ENCODE measurements at places on chromosomes 7 and 10.

DNA sequence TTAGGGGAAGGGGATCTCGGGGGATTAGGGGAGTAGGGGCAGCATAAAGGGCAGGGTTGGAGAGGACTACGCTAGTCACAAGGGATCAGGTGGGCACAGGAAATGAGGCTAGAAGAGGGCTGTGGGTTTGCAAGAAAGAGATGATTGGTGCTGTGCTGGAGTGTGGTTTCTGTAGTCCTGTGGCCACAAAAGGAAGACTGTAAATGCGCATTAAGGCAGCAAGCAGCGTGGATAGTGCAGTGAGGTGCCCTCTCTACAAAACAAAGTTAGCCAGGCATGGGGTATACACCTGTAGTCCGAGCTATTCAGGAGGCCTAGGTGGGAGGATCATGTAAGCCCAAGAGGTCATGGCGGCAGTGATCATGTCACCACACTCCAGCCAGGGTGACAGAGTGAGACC, 212.1 kb downstream of the MLLT10 start:
- no peak for DNase-seq

GRCh38 chr7:104010052-104010909, 20.8 kb upstream of the RELN start:
- no peak for DNase-seq

DNA sequence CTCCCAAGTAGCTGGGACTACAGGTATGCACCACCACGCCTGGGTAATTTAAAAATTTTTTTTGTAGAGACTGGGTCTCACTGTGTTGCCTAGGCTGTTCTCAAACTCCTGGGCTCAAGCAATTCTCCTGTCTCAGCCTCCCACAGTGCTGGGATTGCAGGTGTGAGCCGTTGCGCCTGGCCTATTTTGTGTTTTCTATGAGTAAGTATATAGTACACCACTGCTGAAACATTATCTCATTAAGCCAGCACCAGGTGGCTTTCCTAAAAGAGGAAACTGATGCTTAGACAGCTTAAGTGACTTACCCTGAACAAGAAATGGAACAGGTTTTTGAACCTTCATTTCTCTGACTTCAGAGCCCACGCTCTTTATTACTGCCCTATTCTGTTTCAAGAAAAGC, 7.8 kb upstream of the PTPN12 start:
- DNase-seq: no peak

GRCh38 chr7:91126762-91127161, 137.5 kb upstream of the FZD1 start:
- no peak for DNase-seq

- DNase-seq: no peak
Measured at GRCh38 chr7:10643545-10643944, 330.1 kb upstream of the PHF14 start.

DNA sequence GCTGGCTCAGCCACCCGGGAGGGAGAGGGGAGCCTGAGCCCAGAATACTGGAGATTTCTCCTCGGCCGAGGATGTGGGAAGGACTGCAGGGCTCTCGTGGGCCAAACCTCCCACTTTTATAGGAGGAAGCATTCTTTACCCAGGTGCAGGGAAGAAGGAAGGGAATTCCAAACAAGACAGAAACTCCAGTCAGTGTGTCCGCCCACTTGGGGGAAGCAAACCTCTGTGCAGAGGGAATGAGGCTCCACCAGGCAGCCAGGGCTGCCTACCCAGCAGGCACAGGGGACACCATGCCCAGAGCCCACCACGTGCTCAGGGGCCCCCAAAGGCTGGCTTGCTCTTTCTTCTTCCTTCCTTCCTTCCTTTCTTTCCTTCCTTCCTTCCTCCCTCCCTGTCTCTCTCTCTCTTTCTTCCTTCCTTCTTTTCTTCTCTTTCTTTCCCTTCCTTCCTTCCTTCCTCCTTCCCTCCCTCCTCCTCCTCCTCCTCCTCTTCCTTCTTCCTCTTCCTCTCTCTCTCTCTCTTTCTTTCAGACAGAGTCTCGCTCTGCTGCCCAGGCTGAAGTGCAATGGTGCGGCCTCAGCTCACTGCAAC, 15.4 kb upstream of the FZD9 start:
- no peak for DNase-seq

GRCh38 chr7:71770269-71770907, 638.4 kb downstream of the GALNT17 start:
- no peak for DNase-seq

- DNase-seq: no peak
Measured at GRCh38 chr10:11551916-11552602, 59.4 kb downstream of the USP6NL start.

GRCh38 chr7:50335795-50336754, 31.6 kb downstream of the IKZF1 start:
- DNase-seq: no peak

DNA sequence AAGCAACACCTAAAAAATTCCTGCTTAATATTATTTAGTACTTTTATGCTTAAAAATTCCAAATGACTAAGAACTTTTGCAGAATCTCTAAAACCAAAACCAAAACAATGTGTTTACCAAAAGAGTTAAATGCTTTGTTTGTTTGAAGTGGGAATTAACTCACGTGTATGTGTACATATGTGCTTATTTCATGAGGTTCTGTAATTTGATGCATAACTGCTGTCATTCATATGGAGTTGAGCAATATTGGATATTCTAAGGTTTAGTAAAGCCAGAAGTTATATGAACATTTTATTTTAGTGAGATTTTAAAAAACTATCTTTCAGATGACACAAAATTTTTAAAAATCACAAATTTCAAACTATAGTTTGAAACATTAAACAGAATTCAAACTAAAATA, 157.1 kb downstream of the PIP4K2A start:
- no peak for DNase-seq
